ENCODE measurements at places on chromosomes 12 and 14. TPM values are rescaled to one million over a fixed set of nuclear protein-coding genes. Genes with fewer than 3 reads are reported as not detected.

GRCh38 chr12:74286254-74286653 lies 251.4 kb upstream of the ATXN7L3B start:
- DNase-seq = no peak

The SLC39A5 gene
- total RNA-seq = not detected

The ALDH1L2 gene
- 2.5 TPM for total RNA-seq

- DNase-seq = no peak
Observed at GRCh38 chr14:34867199-34867598, 8.0 kb downstream of the BAZ1A start.

The LTB4R gene
- total RNA-seq = 1.6 TPM

- no peak for DNase-seq
Observed at GRCh38 chr14:80202888-80203562, 8.3 kb downstream of the DIO2 start.
